ENCODE measurements at places on chromosomes 1 and 21.

- DNase-seq, result no peak
Measured at GRCh38 chr1:116832308-116832931, 77.3 kb upstream of the PTGFRN start.

- DNase-seq, result peak; percentile 69
Measured at GRCh38 chr1:168234846-168235547, 9.2 kb downstream of the SFT2D2 start.

DNA sequence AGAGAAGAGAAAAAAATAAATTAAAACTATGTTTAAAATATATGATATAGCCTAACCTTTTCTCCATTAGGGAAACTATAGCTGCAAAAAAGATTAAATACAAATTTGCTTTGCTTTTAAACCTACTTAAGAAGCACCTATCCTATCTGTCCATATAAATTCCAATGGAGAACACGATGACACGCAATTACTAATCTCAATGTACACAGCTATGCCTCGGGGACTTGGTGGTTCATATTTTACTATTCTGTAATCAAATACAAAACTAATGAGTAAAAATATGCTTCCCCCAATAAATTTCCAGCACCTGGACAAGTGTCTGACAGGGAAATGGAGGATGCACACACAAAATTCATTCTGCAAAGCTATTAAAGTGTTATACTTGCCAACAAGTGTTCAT is 386.4 kb downstream of the LMO4 start:
- no peak for DNase-seq

- DNase-seq, result no peak
Measured at GRCh38 chr1:248576260-248576980, 1.9 kb upstream of the OR2T34 start.

- no peak for DNase-seq
Measured at GRCh38 chr1:219124163-219124562, 49.5 kb upstream of the LYPLAL1 start.

- DNase-seq, result peak; percentile 78
Measured at GRCh38 chr1:61079898-61080336, 2.4 kb upstream of the NFIA start.

- DNase-seq, result no peak
Measured at GRCh38 chr21:42118901-42119300, 47.8 kb downstream of the UMODL1 start.

GRCh38 chr1:217332431-217333065 is 298.3 kb downstream of the GPATCH2 start:
- DNase-seq, result peak; percentile 6

DNA sequence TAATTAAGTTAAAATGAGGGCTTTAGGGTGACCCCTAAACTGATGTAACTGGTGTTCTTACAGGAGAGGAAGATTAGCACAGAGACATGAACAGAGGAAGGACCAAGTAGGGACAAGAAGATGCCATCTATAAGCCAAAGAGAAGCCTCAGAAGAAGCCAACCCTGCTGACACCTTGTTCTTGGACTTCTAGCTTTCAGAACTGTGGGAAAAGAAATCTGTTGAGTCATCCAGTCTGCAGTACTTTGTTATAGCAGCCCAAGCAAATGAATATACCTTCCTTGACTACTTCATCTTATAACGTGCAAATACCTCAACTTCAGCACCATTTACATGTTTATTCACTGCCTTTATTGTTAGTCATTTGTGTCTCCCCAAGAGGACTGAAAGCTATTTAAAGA is 3.4 kb downstream of the ZBTB21 start:
- peak; percentile 15 for DNase-seq

DNA sequence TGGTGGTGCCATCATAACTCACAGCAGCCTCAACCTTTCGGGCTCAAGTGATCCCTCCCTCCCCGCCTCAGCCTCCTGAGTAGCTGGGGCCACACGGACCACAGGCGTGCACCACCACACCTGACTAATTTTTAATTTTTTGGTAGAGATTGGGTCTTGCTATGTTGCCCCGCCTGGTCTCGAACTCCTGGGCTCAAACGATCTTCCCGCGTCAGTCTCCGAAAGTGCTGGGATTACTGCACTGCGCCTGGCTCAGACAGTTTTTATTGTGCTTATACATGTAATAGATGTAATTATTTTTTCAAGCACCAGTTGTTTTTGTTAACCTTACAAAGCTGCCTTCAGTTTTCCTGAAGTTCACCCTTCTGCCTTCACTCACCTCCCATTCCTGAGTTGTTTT is 38.0 kb upstream of the HMGN1 start:
- no peak for DNase-seq

GRCh38 chr1:180920702-180921101 is 8.0 kb downstream of the KIAA1614 start:
- DNase-seq, result no peak

GRCh38 chr1:65527190-65527589 is 106.7 kb downstream of the LEPR start:
- DNase-seq, result peak; percentile 93

DNA sequence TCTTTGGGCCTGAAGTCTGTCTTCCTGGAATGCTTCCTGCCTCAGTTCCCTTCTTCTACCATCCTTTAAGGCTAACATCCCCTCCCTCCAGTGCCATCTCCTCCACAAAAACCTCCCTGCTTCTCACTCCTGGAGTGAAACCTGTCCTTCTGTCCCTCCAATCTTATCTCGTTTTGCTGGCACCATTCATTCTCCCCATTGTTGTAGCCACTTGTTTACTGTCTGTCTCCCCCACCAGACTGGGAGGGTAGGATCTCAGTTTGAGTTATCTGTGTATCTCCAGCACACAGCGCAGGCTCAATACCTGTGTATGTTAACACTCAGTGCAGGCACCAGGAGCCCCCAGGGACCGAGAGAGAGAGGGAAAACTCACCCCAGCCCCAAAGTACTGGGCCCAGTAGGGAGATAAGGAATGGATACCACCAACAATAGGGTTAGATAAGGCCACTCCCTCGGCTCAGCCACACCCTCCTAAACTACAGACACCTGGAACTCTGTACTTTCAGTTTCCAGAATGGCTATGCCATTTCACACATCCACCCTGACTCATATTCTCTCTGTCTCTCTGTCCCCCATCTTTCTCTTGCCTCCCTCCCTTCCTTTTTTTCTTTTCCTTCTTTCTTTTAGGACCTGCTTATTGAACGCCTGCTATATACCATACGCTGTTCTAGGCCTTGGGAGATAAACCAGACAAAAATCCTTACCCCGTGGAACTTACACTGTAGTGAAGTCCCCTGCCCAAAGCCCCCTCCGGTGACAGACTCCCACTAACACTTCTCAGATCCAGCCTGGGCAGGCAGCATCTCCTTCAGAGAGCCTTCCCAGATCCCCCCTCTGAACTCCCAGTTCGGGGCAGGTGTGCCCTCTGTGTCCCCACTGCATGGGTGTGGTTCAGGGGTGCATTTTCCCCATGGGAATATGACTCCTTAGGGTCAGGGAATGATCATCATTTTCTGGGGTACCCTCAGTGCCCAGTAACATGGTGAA is 3.3 kb upstream of the SSBP3 start:
- DNase-seq, result no peak

DNA sequence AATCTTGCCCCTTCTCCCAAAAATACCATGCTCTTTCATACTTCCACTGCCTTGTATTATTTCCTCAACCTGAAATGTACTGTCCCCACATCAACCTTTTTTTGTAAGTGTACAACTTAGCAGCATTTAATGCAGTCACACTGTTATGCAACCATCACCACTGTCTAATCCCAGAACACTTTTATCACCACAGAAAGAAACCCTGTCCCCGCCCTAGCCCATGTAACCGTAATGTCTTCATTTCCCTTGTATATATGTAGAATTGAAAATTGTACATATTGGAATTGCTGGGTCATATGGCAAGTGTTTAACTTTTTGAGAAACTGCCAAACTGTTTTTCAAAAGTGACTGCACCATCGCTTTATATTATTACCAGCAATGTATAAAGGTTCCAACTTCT is 37.4 kb downstream of the PTP4A2 start:
- DNase-seq, result no peak

DNA sequence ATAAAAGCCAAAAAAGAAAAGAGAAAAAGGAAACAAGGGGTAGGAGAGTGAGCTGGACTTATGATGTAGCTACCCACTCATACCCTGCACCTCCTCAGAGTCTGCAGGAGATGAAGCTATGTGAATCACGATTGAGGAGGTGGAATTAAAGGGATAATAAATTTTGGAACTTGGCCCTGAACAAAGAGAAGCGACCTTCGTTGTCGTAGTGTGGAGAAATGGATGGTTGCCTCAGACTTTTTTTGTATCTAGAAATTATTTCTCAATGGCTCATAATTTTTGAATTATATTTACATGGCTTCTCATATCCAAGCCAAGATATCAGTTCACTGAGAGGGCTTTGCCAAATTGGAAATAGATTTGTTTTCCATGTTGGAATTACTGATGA is 37.8 kb upstream of the SIPA1L2 start:
- no peak for DNase-seq

DNA sequence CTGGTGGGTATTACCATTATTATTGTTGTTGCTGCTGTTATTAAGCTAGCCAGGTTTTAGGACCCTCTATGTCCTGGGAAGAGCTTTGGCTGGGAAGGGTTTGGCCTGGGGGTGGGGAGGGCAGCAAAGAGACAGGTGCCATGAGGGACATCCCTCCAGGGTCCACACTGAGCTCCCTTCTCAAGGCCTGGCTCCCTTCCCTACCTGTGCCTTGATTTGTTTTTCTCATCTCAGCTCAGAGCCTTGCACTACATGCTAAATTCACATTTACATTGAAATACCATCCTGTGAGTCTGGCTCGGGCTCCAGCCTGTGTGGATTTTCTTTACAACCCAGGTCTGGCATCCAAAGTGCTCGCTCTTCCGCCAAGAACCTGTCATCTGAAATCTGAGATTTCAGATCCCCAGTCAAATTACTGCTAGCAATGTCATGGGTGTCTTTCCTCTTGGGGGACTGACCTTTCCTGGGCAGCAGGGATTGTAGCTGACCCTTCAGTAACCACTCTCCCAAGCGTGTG is 536.3 kb downstream of the PTPRU start:
- no peak for DNase-seq

DNA sequence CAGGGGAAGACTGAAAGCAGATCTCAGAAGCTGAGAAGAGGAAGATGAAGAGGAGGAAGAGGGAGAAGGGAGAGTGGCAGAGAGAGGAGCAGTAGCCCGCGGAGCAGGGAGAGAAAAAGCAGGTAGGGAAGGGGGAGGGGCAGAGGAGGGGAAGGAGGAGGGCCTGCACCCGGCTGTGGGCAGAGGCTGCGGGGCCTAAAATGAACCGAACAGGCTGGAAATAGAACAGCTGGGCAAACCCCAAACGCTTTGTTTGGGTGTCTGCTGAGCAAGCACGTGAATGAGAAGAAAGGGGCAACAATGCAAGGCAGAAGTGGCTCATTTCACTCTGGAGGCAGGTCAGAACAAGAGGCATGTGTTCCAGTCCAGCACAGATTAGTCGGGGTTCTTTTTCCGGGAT is 33.5 kb downstream of the KCNC4 start:
- no peak for DNase-seq

DNA sequence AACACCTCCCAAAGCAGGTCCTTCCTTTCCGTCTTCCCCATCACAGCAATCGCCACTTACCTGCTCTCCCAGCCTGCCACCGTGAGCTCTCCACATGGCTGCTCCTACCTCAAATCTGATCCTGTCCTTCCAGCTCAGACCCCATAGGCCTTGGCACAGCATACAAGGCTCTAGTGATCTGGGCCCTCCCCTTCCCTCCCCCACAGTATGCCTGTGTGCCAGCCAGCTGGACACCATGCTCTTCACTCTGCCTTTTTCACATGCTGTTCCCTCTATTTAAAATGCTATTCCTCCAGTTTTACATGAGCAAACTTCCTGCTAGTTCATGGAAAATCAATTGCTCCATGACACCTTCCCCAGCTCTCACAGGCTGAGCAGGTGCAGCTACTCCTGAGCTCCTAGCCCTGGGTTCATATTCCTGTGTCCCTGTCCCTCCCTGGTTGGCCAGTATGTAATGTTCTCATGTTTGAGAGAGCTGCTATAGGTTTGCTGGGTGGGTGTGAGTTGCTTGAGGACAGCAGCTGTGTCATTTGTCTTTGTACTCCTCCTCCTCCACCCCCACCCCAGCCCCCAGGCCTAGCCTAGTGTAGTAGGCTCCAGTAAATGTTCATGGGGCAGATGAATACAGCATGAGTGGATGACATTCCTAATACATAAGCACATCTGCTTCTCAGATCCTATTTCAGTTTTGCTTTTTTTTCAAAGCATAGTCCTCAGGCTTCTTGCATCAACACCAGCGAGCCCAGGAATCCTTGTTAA is 6.3 kb upstream of the TNNT2 start:
- peak; percentile 95 for DNase-seq

DNA sequence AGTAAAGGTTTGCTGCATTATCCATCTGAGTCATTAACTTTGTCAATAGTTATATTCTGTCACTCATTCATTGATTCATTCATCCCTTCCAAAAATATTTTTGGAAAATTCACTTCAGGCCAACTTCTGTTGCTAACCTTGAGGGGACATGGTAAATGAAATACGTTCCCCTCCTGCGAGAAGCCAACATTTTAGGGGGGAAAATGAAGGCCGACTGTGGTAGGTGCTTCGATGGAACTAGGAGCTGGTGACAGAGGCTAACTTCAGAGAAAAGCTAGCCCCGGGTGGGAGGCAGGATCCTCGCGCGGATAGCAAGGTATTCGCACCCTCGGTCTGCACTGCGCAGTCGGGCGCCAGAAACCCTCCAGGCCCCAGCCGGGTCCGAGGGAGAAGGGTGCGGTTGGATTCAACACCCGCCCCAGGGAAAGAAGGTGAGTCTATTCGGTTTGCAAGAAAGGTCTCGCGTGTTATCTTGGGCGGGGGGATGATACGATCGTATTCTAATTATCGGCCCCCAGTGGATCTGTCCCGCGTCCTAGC is 646 bp upstream of the RRP15 start:
- no peak for DNase-seq

GRCh38 chr1:45654540-45655280 is 30.9 kb upstream of the CCDC17 start:
- DNase-seq, result peak; percentile 44

- no peak for DNase-seq
Measured at GRCh38 chr21:35489389-35489980, 440.4 kb upstream of the RUNX1 start.

DNA sequence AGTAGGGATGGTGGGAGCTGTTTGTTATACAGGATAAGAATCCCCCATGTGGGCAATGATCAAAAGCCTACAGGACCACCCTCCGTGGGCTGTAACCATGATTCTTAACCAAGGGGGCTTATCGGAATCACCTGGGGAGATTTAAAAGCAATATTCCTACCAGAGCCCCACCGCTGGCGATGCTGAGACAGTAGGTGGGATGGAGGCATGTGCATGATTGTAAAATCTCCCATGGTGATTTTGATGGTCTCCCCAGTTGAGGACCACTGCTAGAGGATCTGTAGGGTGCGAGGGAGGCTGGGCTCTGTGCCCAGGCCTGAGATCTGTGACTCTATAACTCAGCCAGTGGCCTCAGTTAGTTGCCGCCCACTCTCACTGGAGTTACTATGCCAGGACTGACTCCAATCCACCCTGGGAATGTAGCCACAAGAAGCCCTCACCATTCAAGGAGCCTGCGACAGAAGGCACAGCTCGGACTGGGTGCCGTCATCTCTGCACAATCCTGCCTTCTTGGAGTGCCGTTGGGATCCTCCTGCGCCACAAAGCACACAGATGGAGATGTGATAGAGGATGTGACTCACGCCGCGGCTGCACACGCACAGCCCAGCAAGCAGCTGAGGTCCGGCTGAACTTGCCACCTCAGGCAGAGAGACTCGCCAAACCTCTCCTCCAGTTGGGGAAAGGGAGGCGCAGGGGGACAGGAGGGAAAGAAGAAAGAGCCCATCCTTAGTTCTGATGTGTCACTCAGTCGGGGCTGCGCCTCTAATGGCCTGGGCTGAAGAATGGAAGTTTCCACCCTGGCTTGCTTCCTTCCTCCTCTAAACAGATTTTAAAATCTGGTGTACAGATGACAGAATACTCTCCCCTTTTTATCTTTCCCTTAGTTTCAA is 26.5 kb downstream of the AKNAD1 start:
- DNase-seq, result peak; percentile 99

GRCh38 chr1:227343727-227344551 is 25.6 kb upstream of the CDC42BPA start:
- peak; percentile 96 for DNase-seq

Measured in EH (cell line).